ENCODE measurements at places on chromosomes 12 and 14.

GRCh38 chr14:81341370-81341769, 58.8 kb downstream of the STON2 start:
- no peak for DNase-seq

DNA sequence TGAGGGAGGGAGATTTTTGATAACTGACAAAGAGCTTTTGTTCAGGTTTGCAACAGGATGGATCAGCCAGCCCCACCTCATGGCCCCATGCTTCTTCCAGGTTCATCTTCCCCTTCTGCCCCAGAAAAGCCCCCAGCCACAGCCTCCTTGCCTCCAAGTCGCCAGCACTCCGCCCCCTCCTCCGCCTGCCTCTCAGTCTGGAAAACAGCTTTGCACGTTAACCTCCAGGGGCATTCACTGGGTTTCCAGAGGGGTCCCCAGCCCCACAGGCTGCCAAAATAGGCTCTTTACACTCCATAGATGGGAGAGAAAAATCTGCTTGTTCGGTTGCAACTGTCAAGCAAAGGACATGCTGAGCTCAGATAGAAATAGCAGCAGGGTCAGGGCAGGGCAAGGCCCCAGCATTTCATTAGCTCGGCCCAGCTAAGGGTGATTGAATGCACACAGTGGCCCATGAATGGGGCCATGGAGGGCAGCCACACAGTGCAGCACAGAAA, 253.6 kb downstream of the ZFP36L1 start:
- no peak for DNase-seq

DNA sequence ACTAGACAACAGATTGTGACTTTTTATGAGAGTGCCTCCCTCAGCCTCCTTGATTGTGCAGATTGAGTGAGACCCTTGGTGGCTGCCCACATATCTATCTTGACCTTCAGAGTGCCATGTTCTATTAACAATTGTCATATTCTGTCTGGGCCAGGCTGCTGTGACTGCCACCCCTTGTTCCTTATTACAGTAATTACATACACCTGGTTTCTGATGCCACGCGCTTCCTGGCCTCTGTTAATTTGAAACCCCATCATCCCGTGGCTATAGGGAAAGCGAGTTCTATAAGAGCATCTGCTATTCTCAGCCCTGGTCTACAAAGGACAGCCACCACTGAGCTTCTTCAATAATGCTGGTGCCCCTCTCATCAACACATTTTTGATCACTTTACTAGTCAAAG, 228.7 kb downstream of the PCNX1 start:
- DNase-seq: no peak

DNA sequence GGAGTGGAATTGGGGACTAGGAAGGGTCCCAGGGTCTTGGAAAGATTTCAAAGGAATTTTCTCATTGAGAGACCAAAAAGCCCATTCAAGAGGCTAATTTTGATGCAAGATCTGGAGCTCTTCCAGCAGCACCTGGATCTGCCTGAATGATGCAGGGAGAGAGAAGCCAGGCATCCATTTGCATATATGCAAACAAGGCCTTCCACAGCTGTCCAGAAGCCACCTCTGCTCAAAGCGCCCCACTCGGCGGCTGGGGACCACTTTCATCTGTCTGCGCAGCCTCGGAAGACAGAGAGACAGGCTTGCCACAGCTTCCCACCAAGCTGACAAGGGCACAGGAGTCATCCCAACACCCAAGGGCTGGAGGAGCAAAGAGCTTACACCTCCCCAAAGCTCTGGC, 295.6 kb downstream of the DPF3 start:
- DNase-seq: no peak

DNA sequence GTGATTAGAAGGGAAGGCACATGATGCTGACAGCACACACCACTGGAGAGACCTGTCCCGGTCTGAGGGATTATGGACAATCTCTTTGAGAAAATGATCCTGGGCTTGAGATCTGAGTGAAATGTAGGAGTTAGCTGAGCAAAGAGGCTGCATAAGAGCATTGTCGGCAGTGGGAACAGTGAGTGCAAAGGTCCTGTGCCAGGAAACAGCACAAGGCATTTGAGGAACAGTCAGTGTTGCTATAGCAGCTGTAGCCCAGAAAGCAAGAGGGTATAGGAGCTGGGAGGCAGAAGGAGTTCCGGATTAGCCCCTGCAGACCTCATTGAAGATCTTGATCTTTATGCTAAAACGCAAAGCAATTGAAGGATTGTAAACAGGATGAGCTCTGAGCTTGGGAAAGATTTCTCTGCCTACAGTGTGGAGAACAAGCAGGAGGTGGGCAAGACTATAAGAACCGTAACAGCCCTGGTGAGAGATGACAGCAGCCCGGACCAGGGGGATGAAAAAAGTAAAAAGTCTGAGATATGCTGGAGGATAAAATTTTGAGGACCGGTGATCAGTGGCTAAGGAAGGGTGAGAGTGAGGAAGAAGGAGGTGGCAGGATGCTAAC, 28.5 kb downstream of the CFL2 start:
- no peak for DNase-seq

- no peak for DNase-seq
These were observed 2.1 kb downstream of the PLXNC1 start for GRCh38 chr12:94150240-94151121.

DNA sequence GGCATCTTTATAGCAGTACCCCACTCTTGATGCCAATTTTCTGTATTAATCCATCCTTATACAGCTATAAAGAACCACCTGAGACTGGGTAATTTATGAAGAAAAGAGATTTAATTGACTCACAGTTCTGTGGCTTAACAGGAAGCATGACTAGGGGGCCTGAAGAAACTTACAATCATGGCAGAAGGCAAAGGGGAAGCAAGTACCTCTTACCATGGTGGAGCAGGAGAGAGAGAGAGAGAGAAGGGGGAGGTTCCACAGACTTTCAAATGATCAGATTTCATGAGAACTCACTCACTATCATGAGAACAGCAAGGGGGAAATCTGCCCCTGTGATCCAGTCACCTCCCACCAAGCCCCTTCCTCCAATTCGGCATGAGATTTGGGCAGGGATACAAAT, 84.4 kb downstream of the SLC24A4 start:
- no peak for DNase-seq

DNA sequence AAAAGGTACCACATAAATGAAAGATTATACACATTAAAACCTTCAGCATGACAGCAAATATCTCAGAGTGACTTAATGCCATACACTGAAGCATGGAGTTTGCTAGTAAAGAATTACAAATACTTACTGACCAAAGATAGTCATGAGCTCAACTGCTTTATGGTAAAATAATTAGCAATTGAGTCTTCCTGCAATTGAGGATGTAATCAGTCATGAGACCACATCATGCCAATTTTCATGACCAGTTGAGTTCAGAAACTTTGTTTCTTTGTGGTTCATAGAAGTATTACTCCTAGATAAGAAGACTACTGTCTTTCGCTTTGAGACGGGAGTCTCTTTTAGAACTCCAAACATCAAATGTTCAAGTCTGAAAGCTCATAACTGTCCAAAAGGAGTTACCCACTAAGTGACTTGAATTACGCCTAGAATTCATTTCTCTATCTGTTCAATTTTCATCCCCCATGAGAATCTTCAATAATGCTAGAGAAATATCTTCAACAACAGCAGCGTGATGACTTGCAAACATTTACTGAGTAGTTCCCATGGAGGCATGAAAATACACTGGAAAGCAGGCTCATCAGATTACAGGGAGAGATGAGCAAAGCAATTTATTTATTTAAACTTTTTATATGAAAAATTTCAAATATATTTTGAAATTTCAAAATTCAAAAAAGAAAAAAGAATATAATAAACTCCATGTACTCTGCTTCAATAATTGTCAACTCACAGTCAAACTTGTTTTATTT, 120.0 kb downstream of the BTG1 start:
- no peak for DNase-seq

GRCh38 chr12:93638095-93638494, 39.1 kb upstream of the CRADD start:
- no peak for DNase-seq

- no peak for DNase-seq
These were observed 56.5 kb upstream of the KCNH3 start for GRCh38 chr12:49482095-49483051.

DNA sequence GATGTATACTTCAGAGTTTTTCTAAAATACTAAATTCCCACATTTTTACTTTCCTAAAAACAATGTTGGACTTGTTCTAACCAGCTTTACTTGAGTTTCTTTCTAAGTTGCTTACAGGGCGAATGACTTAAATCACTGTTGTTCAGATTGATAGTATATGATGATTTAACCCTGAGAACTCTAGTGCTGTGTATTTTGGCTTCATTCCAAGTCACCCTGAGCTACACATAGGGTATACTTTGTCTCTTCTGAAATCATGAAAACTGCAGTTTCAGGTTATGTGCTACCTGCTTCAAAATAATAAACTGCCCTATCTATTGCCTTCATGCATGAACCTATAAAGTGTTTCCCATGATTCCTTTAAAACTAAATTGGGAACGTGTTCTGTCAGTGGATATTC, 162.5 kb upstream of the PDE3A start:
- no peak for DNase-seq

DNA sequence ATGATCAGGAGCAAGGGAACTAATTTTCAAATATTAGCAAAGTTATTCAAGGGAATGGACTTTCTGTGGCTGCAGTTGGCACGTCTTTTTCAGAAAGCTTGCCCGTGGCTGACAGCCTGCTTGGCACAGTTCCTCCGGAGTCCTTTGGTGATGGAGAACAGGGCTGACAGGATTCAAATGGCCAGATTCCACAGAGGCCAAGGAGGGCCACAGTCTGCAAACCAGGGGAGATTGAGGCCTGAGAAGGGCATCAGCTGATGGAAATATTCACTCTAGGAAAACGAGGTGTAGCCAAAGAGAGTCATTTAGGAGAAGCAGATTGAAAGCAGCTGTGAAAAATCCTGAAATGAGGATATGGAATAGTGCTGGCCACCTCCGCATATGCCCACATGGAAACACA, 178.3 kb downstream of the EMP1 start:
- DNase-seq: no peak

GRCh38 chr12:7303230-7303629, 642 bp upstream of the ACSM4 start:
- no peak for DNase-seq

- no peak for DNase-seq
These were observed 18.1 kb upstream of the HSP90B1 start for GRCh38 chr12:103912069-103912468.

GRCh38 chr12:132030367-132031038, 80.8 kb downstream of the EP400 start:
- peak; percentile 54 for DNase-seq

GRCh38 chr12:69068448-69068847, 135.5 kb upstream of the CPM start:
- no peak for DNase-seq

GRCh38 chr14:90109858-90110257, 48.1 kb downstream of the KCNK13 start:
- no peak for DNase-seq

- no peak for DNase-seq
These were observed 4.0 kb upstream of the RESF1 start for GRCh38 chr12:31954925-31955858.

- no peak for DNase-seq
These were observed 24.4 kb downstream of the TUNAR start for GRCh38 chr14:95901054-95901453.

GRCh38 chr12:56723889-56724700, 1.0 kb downstream of the NACA start:
- no peak for DNase-seq

- DNase-seq: no peak
These were observed 816 bp upstream of the GDF11 start for GRCh38 chr12:55741931-55742680.

DNA sequence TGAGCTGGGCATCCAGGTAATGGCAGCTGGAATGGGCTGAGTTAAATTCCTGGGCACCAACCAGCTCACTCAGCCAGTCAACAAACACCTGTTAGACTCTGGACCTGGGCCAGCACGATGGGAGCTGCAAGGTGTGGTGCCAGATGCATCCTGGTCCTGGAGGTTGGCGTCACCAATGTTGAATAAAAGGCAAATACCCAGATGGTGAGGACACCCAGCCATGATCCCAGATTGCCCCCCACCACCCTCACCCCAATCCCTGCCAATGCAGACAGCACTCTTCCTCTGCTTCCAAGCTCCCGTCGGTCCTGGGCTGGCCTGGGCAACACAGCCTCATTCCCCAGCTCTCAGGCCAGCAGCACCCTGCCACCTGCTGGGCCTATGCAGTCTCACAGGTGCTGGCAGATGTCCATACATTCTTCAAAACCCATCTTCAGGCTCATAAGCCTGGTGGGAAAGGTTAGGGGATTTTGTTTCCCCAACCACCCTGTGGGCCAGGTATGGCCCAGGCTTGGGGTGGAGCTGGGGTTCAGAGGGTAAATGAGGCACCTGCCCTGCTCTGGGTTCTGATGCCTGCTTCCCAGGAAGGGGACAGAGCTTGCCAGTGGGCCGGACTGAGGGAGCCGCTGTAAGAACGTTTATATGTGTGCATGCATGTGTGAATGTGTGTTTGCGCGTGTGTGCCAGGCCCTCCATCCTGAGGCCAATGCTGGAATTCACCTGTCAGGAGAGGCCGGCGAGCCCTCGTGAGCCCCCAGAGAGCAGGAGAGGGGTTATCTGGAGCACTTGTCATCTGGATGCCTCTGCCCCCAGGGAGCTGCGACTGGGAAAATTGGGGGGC, 58.0 kb downstream of the LGMN start:
- no peak for DNase-seq

DNA sequence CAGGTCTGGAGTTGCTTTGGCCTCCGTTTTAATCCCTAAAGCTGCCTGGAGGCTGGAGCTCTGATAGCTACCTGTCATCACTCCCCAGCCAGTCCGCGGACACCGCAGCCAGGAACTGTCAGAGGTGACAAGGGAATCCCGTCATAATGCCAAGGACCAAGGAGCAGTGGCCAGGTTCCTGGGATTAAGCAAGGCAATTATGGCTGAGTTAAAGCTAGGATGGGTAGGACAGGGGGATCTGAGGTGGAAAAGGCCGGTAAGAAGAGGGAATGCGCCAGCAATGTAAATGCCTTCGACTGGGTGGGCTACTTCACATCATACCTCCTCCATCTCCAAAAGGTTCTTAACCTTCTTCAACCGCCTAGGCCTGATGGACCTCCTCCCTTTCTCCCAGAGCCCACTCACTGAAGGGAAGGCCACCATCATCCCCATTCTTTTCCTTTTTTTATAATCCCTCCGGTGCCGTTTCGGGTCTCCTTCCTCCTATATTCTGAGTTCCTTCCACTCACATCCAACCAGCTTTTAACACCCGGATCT, 1.9 kb downstream of the PPP1R3E start:
- no peak for DNase-seq

- DNase-seq: no peak
These were observed 1.2 kb downstream of the TARBP2 start for GRCh38 chr12:53502331-53502730.

- DNase-seq: no peak
These were observed 215.4 kb downstream of the MSRB3 start for GRCh38 chr12:65493913-65494245.

Measured in Panc1 (cell line).